Iris pigment epithelial cell (primary cell): ENCODE measurements at places on chromosomes 2 and 18.

- peak; percentile 9 for DNase-seq
Measured at GRCh38 chr2:11212645-11213044, 57.4 kb downstream of the SLC66A3 start.

DNA sequence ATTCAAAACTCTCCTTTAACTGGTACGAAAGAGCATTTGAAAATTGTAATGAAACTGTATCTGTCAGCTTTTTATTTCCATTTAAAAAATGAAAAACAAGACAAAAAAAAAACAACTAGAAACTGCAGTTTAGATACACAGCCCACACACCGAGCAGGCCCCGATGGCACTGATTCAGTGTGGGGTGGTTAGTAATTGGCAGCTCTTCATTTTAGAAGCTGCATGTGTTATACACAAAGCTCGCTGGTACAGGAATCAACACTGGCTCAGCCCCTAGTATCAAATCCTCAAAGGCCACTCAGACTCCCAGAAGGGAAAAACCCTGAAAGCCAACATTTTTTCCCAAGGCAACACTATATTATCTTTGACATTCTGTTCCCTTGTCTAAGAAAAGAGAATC, 30.5 kb upstream of the RMDN2 start:
- no peak for DNase-seq

DNA sequence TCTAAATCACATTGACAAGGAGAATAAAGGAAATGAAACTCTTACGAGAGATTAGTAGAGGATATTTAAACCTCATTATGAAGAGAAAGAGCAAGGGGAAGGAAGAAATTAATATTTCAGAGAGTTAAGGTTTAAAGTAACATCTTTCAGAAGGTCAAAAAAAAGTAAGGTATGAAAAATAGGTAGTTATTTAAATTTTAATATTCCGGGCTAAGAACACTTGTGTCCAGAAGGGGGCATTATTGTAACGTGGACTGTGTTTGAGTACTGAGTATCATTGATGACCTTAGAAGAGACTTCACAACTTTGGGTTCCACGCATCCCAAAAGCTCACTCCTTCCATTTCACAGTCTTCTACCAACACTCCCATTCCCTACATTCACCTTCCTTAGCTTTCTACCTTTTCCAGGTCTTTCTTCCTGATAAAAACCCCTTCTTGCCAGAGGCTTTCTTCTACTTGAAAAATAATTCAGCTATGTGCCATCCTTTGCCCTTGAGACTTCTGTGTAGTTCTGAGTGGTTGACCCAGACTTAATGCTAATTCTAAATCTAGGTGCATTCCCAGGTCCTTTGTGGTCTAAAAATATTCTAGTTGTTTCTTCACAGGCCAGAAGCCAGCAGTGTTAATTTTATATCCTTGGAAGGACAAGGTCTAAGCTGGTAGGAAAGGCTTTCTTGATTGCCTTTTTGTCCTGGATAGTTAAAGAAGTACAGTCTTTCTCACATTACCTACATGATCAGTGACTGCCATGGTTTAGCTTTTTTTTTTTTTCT, 16.5 kb downstream of the DYNC1I2 start:
- DNase-seq = peak; percentile 42

DNA sequence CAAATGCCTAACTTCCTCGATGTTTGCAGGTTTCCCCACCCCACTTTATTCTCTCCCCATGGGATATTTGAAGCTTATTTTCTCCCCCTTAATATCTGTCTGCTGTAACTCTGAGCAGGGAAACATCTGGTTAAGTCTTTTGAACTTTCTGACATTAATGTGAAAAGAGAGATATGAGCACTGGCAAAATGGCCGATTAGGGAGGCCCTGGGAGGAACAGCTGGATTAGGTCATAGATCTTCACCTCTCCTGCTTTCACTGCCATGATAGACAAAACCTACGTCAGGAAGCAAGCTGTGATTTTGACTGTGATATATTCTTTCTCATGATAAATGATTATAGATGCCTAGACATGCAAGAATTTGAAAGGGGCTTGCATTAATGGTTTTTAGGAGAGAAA, 43.6 kb downstream of the LYPD6B start:
- no peak for DNase-seq

DNA sequence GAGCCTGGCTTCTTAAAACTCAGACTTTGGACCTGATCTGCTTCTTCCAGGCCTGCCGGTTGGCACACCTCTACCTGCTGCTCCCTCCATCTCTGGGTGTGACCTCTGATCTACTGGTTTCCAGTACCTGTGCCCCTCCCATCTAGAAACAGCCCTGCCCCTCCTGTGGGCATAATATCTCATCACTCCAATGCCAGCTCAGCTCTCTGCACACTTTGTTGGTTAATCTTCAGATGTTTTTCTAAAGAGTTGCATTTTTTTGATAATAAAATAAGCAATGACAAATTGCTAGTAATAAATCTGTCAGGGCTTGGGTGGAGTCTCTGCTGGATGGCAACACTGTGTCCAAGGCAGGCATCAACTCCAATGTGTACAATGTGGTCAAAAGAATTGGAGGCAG, 89.6 kb upstream of the PPP1CB start:
- no peak for DNase-seq

DNA sequence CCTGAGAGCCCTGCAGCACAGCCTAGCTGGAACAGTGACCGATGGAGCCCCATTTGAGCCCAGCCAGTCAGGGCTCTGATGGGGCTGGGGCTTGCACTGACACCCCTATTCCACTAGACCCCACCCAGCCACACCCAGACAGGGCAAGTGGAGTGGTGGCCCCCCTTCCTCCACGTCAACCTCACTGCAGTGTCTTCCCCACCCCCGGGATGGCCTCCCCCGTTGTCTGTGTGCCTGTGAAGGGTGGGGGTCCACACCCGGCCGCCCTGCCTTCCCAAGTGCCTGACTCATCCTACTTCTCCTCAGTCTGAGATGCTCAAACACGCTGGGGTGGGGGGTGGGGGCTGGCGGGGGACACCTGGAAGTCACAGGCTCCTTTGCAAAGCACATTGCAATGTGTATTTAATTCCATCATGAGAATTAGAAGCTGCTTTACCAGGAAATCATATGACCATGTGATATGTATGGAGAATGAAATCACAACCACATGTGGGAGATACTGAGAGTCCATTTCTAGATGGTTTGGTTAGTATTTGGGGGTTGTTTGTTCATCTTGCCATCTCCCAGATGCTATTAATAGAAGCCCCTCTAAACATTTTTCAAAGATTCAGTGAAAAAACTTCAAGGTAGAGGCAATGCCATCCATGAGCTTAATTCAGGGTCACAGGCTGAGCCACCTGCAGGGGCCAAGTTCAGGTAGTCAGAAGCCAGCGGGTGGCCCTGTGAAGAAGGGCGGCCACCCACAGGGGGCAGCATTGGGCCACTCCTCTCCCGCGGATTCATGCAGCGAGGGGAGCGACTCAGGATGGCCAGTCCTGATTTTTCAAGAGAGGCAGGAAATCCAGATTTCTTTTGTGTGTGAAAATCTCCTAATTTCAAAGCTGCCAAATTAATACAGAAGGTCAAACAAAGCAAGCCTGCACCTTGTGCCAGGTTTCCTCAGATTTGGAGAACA, 22.7 kb upstream of the GMPPA start:
- DNase-seq = peak; percentile 38

DNA sequence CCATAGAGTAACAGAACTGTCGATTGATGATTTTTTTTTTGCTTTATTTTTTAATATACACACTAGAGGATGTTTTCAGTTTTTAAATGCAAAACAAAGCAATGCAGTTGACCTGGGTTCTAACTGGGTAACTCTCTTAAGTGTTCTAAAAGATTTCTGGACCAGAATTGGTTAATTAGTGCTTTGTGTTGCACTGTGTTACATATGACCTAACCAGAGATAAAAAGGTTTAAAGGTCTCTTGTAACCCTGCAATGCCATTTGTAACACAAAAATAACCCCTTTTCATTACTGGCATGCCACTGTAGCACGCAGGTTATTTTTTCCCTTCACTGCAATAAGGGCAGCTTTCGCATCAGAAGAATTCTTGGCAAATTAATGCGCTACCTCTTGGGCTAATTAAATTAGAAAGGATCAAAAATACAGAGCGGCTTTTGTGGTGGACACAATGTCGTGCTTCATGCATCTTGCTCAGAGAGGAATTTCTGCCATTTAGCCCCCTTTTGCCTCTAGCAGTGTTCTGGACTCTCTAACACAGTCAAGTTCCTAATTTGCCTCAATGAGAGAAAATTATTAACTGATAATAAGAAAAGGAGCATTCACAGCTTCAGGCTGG, 250.8 kb upstream of the ZEB2 start:
- DNase-seq = no peak

DNA sequence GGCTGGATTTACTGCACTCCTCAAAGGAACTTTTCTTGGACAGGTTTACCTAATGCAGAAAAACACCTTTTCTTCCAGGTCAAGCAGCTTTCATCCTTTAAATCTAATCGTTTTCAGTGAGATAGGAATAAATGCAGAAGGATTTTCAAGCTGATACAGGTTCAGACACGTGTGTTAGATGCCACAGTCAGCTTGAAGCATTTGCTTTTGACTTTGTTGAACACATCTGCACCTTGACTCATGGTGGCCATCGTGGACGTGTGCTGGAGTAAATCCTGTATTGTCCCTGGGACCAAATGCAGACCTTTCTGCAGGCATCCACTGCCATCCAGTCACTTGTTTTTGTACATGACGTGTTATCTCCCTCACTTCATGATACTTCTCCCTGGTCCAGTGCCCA, 61.9 kb downstream of the KLHL29 start:
- no peak for DNase-seq

GRCh38 chr2:105432749-105433148, 33.9 kb upstream of the FHL2 start:
- DNase-seq = peak; percentile 77

DNA sequence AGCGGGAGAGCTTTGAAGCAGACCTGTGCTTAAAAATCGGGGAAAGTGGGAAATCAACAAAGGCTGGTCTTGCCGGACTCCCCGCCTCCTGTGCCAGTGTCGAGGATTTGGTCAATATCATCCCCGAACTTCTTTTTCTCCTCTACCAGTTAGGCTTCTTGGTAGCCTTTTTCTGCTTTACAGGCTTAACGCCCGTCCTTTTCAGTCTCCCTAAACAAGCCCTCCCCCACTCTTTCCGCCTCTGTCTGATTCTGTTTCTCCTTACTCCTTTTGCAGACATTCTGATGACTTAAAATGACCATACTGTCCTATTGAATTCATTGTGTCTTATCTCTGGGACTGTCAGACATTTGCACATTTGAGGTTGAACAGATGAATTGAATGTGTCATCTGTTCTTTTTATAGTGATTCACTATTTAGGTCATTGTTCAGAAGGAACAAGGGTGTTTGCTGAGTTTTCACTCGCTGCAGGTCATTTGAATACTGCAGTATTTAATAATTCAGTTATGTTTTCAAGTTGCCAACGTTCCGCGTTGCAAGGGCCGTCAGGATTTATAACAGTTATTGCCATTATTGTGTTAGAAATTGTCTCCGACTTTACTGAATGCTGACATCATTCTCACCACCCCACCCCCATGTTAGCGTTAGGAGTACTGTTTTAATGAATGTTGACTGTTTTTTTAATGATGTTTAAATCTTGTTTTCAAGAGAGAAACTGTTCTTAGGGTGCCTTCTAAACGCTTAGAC, 1.1 kb downstream of the ITGAV start:
- DNase-seq = peak; percentile 65

DNA sequence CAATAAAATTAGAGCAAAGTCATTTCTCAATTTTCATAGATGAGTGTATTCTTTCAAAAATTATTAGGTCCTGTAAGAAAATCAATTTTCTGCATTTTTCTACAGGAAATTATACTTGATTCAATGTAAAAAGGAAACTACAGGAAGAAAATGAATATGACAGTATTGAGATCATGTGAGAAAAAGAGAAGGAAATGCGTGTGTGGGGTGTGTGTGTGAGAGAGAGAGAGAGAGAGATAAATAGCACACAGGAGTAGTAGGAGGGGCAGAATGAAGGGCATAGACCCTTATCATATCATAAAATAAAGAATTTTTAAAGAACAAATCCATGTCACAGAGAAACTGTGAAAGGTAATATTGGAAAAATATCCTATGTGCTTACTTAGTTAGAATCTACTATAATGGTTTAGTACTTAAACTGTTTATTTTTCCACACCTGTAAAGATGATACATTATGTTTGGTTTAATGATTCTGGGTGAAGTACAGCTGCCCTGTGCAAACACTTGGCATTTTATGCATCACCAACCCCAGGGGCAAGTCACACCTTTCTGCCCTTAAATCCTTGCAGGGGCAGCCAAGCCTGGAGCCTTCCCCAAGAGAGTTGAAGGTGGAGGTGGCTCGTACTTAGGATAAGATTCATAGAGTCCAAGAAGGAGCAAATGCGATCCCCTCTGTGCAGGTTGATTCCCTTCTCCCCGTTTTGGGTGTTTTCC, 276.4 kb downstream of the TGIF1 start:
- no peak for DNase-seq

- DNase-seq = peak; percentile 36
Measured at GRCh38 chr18:10850840-10851239, 298.5 kb downstream of the PIEZO2 start.

DNA sequence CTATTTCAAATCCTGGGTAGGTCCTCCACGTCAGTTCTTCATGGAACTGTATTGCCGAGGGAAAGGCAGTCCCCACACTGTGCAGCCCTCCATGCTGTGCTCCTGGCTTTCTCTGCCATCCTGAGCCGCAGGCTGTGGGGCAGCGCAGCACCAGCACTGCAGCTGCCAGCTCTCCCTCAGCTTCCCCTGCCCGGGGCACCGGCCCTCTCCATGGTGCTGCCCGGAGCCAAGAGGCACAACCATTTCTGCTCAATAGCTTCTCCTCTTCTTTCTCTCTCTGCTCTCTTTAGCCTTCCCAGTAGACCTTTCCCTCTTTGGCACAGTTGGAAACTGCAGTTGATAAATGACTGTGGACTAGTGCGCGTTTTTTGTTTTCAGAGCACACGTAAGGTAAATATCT, 12.1 kb downstream of the ANKRD23 start:
- no peak for DNase-seq
